ENCODE measurements at places on chromosomes 2 and 18.
A peak's percentile ranks its signal among the peaks of the same experiment; 100 is the strongest.

DNA sequence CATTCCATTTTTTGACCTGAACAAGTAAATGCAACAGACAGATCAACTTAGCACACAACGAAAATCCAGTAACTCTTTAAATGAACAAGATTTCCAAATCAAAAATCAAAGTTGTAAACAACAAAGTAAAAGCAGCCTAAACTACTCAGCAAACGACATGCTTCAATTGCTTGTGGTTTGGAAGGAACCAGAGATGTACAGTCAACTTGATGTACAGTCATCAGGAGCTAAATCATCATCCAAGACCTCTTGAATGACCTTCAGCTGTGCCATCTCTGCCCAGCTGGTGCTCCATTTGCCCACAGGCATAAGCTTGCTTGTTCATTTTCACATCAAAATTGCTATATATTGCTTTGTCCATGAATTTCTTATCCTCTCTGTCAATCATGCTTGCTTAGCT lies 109.8 kb downstream of the UPP2 start:
- DNase-seq = peak; percentile 87

- DNase-seq = no peak
Observed at GRCh38 chr2:53006980-53007379, 760.6 kb upstream of the CHAC2 start.

DNA sequence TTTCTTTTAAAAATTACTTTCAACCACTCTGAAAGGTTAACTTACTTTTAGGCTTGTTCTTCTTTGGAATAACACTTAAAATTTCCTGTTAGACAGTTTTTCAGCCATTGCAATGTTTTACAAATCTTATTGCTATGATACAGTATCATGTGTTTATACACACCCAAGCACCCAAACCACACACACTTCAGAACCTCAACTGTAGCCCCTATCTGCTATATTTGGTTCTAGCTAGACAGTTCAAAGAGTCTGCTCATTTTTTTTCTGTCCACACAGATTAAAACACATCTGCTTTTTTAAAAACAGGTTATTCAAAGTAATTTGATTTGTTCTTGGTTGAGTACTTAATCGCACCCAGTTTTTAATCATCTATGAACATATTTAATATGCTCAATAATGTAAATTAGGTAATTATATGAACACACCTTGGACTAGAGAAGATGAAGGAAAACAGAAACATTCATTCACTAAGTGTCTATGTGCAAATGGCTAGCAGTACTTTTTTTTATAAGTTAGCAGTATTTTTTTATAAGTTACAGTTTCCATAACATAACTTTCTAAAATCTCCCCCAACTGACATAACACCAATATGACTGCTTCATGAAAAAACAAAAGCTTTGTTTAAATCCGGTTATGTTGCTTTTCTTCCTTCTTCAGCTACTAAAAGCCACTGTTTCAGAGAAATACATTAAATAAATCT lies 17.6 kb downstream of the FBXO11 start:
- no peak for DNase-seq

GRCh38 chr2:227368574-227368973 lies 10.5 kb downstream of the TM4SF20 start:
- no peak for DNase-seq

- DNase-seq = no peak
Observed at GRCh38 chr2:172090044-172090961, 5.0 kb downstream of the DLX1 start.

DNA sequence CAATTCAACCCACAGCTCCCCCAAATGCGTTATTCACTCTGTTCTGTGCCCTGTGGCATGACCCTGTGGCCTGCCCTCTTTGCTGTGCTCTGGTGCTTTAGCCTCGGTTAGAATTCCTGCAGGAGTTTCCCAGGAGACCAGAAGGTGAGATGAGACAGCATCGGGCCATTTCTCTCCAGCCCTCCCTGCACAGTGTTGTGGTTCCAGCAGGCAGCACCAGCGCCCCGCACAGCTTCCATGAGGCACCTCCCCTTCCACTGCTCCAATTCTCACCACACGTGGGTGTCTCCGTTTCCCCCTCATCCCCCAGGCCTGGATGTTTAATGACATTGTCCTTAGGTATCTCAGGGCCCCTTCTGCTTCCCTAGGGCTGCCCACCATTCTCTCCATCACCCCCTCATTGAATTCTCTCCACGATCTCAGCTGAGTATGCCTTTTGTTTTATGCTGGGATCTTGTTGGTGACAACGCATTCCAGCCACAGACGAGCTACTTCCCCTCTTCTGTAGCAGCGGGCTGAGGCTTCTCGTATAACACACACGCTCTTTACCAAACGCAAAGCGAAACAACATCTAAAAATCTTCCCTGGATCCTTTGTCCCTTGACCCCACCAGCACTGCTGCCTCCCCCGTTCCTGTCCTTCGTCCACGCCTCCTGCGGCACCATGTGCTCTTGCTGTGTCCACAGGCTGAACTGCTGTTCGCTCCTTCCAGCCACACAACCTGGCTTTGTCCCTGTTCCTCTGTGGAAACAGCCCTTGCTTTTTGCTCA lies 35.1 kb downstream of the ACKR3 start:
- no peak for DNase-seq

DNA sequence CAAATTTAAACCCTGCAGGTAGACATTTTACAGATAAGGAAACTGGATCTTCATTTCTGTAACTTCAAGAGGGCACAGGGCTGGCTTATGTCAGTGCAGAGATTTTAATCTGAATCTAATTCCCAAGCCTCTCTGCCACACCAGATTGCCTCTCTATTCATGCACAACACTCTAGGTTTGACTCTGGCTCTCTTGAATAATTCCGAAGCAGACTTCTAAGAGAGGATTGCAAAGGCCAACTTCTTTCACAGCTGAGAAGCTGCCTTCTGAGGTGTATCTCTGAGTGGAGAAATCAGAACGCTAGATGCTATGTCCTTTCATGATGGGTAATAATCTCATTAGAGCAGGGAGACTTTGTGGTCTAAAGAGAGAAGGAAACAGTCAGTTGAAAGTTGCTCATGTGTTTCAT lies 20.1 kb upstream of the MGAT5 start:
- peak; percentile 23 for DNase-seq

DNA sequence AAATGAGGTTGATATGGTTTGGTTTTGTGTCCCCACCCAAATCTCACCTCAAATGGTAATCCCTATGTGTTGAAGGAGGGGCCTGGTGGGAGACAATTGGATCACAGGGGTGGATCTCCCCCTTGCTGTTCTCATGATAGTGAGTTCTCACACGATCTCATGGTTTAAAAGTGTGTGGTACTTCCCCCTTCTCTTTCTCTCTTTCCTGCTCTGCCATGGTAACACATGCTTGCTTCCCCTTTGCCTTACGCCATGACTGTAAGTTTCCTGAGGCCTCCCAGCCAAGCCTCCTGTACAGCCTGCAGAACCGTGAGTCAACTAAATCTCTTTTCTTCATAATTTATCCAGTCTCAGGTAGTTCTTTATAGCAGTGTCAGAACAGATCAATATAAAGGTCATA lies 24.7 kb upstream of the FAM124B start:
- DNase-seq = no peak

GRCh38 chr2:98883780-98884211 lies 52.2 kb downstream of the CRACDL start:
- DNase-seq = peak; percentile 29

DNA sequence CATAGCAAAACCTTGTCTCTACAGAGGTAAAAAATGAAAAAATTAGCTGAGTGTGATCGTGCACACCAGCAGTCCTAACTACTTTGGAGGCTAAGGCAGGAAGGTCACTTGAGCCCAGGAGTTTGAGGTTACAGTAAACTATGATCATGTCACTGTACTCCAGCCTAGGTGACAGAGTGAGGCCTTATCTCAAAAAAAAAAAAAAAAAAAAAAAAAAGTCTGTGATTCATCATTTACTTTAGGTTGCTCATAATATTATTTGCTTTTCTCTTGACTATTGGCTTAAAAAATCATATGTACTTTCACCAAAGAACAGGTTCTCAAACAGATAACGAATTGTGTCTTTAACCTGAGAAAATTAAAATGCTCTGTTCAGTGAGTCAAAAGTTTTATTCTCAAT lies 129.1 kb downstream of the MYO3B start:
- no peak for DNase-seq

GRCh38 chr18:37481491-37481890 lies 84.1 kb downstream of the CELF4 start:
- DNase-seq = peak; percentile 93

DNA sequence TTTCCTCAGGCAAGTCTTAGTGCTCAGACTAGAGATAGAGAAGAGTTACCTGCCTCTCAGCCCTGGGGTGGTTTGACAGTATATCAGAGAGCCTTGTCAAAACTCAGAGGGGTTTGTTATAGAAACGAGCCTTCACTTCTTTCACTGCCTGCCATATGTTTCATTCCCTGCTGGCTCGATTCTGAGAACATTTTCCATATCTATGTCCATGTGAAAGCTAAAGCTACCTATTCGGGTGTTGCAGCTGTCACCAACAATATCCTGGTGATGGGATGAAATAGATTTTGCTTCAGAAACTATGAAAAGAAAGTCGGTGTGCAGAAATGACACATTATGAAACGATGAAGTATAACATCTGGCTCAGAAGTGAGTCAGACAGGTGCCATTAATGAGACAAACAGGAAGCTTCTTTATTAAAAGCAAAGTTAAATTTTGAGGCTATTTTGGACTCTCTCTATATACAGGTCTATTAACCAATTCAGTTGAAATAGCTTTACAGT lies 56.1 kb upstream of the TANK start:
- DNase-seq = no peak

DNA sequence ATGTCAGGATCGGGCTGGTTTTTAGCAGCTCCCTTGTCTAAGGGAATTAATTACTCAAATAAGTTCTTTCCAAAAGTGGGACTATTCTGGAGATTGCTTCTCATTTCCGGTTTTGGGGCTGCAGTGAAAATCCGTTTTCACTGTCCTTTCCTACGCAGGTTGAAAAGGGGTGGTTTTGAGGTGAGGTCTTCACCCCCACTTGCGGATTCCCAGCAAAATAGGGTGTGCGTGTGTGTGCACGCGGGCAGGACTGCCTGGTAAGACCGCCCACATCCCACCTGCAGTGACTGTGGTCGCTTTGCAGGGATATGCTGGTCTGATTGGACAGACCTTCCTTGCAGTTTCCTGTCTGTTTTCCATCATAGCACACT lies 472 bp upstream of the PLEKHM3 start:
- peak; percentile 29 for DNase-seq

GRCh38 chr2:63058144-63058920 lies 7.7 kb downstream of the OTX1 start:
- no peak for DNase-seq

DNA sequence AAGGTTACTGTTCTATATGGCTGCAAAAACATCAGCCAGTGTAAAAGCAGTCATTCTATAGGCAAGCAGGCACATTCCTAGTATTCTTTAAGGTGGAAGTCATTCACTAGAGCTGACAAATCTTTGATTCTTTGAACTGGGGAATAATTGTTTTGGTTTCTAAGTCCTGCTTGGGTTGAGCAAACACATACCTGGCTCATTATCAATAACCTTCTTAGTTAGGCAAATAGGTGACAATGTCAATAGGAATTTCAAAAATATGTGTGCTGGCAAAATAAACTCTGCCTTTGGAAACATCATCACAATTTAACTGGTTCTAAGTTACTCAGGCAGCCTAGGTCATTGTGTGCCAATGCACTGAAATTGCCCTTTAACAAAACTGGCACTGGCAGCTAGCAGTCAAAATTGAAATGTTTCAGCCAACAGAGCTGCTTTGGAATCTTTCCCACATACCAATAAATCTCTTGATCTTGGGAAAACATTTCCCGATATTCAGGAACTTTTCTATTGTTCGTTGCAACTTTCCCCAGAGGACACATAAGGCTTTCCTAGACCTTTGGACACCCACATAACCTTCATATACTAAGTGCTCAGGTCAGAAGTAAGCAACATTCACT lies 402.0 kb upstream of the MMADHC start:
- peak; percentile 97 for DNase-seq

GRCh38 chr18:51621113-51621863 lies 423.8 kb upstream of the MEX3C start:
- peak; percentile 46 for DNase-seq

GRCh38 chr2:33796511-33796910 lies 197.4 kb upstream of the FAM98A start:
- no peak for DNase-seq

GRCh38 chr2:39512434-39512935 lies 75.4 kb upstream of the MAP4K3 start:
- no peak for DNase-seq

- DNase-seq = peak; percentile 43
Observed at GRCh38 chr2:199207011-199207410, 250.7 kb downstream of the SATB2 start.

GRCh38 chr2:178280244-178280852 lies 86.0 kb downstream of the OSBPL6 start:
- DNase-seq = no peak

DNA sequence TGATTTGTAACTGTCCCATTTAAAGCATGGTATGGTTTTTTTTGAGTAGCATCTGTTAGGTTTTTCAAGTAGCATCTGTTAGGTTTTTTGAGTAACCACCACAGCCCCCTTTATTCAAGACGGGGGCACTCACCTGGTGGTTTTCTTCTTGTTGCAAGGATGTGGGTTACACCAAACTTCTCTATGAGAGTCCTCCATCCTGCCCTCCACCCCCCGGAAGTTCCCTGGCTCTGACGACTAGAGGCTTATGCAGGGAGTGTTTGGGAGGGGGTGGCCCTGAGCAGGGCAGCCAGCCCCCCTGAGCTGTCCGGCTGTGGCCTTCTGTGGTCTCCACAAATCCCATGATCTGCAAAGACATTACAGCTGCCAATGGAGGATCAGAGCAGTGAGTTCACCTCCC lies 39.3 kb downstream of the MTCL1 start:
- no peak for DNase-seq

DNA sequence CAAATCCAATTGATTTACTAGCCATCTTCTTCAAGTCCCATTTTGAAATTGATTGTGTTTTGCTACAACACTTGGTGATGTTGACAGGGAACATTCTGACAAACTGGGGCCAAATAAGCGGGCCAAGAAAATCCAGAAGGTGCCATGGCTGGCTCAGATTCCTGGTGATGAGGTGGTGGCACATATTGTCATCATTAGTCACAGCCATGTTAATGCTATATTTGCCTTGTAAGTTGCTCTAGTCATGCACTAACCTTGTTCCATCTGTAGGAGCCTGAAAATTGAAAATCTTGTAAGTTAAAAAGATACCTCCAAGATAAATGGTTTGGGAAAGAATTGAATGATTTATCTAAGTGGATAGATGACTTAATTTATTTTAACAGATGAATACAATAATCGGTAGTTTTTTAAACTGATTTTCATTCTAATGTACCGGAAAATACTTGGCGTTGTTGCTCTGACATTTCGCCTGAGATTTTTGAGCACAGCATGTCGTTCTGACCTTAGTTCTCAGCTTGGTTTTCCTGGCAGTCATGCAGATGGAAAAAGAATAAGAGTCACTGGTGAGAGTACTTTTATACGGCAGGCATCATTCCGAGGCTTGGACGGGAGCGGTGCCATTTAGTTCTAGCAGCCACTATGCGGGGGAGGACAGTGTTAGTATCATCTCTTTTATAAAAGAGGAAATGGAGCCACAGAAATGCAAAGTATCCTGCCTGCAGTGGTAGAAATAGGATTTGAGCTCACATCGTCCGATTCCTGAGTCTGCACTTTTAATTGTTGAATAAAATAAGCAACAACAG lies 133.9 kb downstream of the ZNF532 start:
- peak; percentile 55 for DNase-seq

GRCh38 chr2:32760628-32761027 lies 132.8 kb downstream of the TTC27 start:
- no peak for DNase-seq
